ENCODE measurements at places on chromosomes 6 and 20. TPM values are rescaled to one million over a fixed set of nuclear protein-coding genes. Genes with fewer than 3 reads are reported as not detected.

C6orf52 gene
- 0.92 TPM for total RNA-seq

OR2H1 gene
- not detected for total RNA-seq

ECT2L gene
- 1.2 TPM for total RNA-seq

NR2E1 gene
- 11.1 TPM for total RNA-seq

C20orf204 gene
- total RNA-seq: 3.7 TPM

OOEP gene
- total RNA-seq: not detected

HLA-DQB1 gene
- 4.4 TPM for total RNA-seq

FAM210B gene
- 17.3 TPM for total RNA-seq

SCUBE3 gene
- total RNA-seq: 3.9 TPM

NPEPL1 gene
- 11.3 TPM for total RNA-seq

MAN1A1 gene
- 21.2 TPM for total RNA-seq

ACOT13 gene
- 7.8 TPM for total RNA-seq

WFDC5 gene
- not detected for total RNA-seq

DST gene
- 403 TPM for total RNA-seq

DNAH8 gene
- under 0.01 TPM for total RNA-seq

FOXA2 gene
- total RNA-seq: 0.69 TPM

SMLR1 gene
- total RNA-seq: not detected

VWA7 gene
- total RNA-seq: 0.69 TPM

DEFB124 gene
- not detected for total RNA-seq

CNBD2 gene
- 3.7 TPM for total RNA-seq

MYCT1 gene
- total RNA-seq: 4.4 TPM

PRDM13 gene
- total RNA-seq: 0.46 TPM

ZC2HC1B gene
- not detected for total RNA-seq
